Progenitor cell of endocrine pancreas (in vitro differentiated cells): ENCODE measurements at places on chromosomes 12 and 14.

- H3K27ac ChIP-seq: no peak overlapping the region
- peaks cover 73% of the 10 kb centered on the region for H3K27me3 ChIP-seq
- peaks cover 1% of the 10 kb centered on the region for H3K4me1 ChIP-seq
- no peaks in the 10 kb centered on the region for H3K36me3 ChIP-seq
- DNase-seq: no peak
- no peak overlapping the region for H3K4me3 ChIP-seq
Measured at GRCh38 chr14:36820111-36820709, 158.6 kb downstream of the PAX9 start.

GRCh38 chr12:77161944-77162343 lies 96.6 kb upstream of the E2F7 start:
- no peak overlapping the region for H3K27ac ChIP-seq
- no peak for DNase-seq
- no peak overlapping the region for H3K4me3 ChIP-seq
- H3K4me1 ChIP-seq: peaks cover 7% of the 10 kb centered on the region
- no peaks in the 10 kb centered on the region for H3K27me3 ChIP-seq

GRCh38 chr14:101965770-101966722 lies 1.7 kb downstream of the DYNC1H1 start:
- peaks cover 18% of the 10 kb centered on the region for H3K4me1 ChIP-seq
- H3K4me3 ChIP-seq: peak overlapping the region; percentile 87
- DNase-seq: no peak
- peaks cover 3% of the 10 kb centered on the region for H3K36me3 ChIP-seq
- peaks cover 9% of the 10 kb centered on the region for H3K27me3 ChIP-seq

- H3K36me3 ChIP-seq: peaks cover 3% of the 10 kb centered on the region
- peaks cover 42% of the 10 kb centered on the region for H3K4me1 ChIP-seq
- no peak for DNase-seq
- peak overlapping the region; percentile 52 for H3K4me3 ChIP-seq
Measured at GRCh38 chr14:73741386-73741875, 27.2 kb upstream of the PNMA1 start.

GRCh38 chr14:104184911-104185499 lies 46.6 kb downstream of the KIF26A start:
- no peaks in the 10 kb centered on the region for H3K36me3 ChIP-seq
- H3K4me3 ChIP-seq: no peak overlapping the region
- no peak for DNase-seq
- H3K27me3 ChIP-seq: no peaks in the 10 kb centered on the region

GRCh38 chr12:74328623-74329022 lies 209.0 kb upstream of the ATXN7L3B start:
- H3K27ac ChIP-seq: no peak overlapping the region
- H3K36me3 ChIP-seq: no peaks in the 10 kb centered on the region
- no peaks in the 10 kb centered on the region for H3K27me3 ChIP-seq
- H3K4me3 ChIP-seq: no peak overlapping the region
- no peak for DNase-seq
- peaks cover 5% of the 10 kb centered on the region for H3K4me1 ChIP-seq

DNA sequence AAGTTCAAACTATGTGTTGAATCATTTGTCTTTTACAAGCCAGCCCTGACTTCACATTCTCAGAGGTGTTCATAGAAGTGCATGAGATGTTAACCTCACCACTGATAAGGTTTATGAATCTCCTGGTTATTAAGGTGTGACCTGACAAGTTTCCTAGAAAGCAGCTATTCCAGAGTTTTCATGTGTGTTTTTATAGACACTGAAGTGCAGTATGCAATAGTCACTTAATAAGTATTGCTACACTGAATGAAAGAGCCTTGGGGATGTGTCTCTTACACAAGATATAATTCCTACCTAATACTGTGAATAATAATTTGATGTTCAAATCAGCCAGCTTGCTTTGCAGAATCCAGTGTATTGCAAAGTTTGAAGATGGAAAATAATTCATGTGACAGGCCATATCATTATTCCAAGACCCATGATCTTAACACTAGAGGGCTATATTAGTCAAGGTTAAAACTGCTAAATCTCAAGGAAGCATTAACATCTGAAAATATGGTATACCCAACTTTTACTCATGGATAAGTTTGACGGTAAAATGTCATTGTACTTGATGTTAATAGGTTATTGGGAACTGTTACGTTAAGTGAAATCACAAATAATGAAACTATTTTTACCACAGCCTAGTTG lies 13.0 kb downstream of the SLC25A3 start:
- DNase-seq: no peak
- H3K27ac ChIP-seq: no peak overlapping the region
- H3K4me1 ChIP-seq: no peaks in the 10 kb centered on the region
- peaks cover 14% of the 10 kb centered on the region for H3K36me3 ChIP-seq
- no peak overlapping the region for H3K4me3 ChIP-seq

DNA sequence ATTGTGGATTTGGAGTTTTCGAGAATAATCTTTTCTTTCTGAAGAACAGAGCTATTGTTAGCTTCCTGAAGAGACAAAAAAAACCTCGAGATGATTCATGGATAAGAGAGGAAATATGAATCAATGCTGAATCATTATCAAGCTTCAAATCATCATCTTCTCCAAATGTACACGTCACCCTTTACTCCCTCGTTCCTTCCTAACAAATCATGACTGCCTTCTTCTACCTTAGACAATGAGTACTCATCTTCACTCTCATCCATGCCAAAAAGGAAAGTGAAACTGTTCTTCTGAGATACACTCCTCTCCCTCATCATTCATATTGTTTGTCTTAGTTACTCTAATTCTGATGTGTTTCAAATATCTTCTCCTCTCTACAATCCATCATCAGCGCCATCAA lies 1115.8 kb upstream of the ATXN7L3B start:
- H3K27me3 ChIP-seq: no peaks in the 10 kb centered on the region
- no peak overlapping the region for H3K4me3 ChIP-seq
- H3K36me3 ChIP-seq: peaks cover 5% of the 10 kb centered on the region
- H3K27ac ChIP-seq: no peak overlapping the region
- H3K4me1 ChIP-seq: no peaks in the 10 kb centered on the region

DNA sequence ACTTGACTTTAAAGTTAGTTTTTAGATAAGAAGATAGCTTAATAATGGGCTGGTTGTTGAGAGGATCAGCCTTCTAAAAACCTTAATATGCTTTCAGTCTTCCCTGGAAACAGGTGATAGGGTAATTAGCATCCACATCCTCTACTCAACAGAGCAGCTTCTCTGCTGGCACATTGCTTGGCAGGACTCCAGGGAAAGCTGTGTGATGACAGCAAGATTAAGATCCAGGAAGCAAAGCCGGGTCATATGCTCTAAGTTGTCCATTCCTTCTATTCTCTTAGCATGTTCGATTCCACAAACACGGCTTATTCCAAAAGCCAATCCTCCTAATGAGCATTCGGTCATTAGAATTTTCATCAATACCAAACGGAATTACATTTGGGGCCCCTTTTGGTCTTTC lies 87.0 kb downstream of the HMGA2 start:
- DNase-seq: no peak
- H3K27me3 ChIP-seq: no peaks in the 10 kb centered on the region
- no peaks in the 10 kb centered on the region for H3K4me1 ChIP-seq
- no peak overlapping the region for H3K27ac ChIP-seq
- H3K4me3 ChIP-seq: no peak overlapping the region

DNA sequence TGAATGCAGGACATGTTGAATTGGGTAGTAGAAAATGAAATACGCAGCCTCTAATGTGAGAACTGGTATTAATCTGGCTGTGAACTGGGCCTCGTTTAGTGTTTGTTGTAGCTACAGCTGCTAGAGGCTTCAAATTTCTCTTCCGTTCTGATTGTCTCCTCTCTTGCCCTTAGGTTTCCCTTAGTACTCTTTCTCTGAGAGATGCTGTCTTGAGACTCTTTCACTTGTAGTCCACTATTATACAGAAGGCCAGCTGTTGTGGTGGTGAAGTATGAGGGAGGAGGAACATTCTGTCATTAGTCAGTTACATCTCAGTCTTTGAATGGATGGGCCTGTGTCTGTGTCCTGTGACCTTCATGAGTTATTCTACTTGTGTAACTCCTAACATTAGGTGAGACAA lies 322.0 kb downstream of the TMTC2 start:
- no peak overlapping the region for H3K4me3 ChIP-seq
- H3K27ac ChIP-seq: no peak overlapping the region
- peaks cover 6% of the 10 kb centered on the region for H3K4me1 ChIP-seq
- no peaks in the 10 kb centered on the region for H3K27me3 ChIP-seq
- DNase-seq: no peak

- peak overlapping the region; percentile 98 for H3K27ac ChIP-seq
- DNase-seq: no peak
- H3K4me1 ChIP-seq: peaks cover 22% of the 10 kb centered on the region
- peak overlapping the region; percentile 90 for H3K4me3 ChIP-seq
- no peaks in the 10 kb centered on the region for H3K27me3 ChIP-seq
Measured at GRCh38 chr12:53500142-53500775, 824 bp upstream of the TARBP2 start.

- H3K36me3 ChIP-seq: no peaks in the 10 kb centered on the region
- H3K27ac ChIP-seq: no peak overlapping the region
- H3K27me3 ChIP-seq: peaks cover 33% of the 10 kb centered on the region
- no peak overlapping the region for H3K4me3 ChIP-seq
- no peaks in the 10 kb centered on the region for H3K4me1 ChIP-seq
- DNase-seq: no peak
Measured at GRCh38 chr12:131671276-131671675, 39.6 kb upstream of the SFSWAP start.

DNA sequence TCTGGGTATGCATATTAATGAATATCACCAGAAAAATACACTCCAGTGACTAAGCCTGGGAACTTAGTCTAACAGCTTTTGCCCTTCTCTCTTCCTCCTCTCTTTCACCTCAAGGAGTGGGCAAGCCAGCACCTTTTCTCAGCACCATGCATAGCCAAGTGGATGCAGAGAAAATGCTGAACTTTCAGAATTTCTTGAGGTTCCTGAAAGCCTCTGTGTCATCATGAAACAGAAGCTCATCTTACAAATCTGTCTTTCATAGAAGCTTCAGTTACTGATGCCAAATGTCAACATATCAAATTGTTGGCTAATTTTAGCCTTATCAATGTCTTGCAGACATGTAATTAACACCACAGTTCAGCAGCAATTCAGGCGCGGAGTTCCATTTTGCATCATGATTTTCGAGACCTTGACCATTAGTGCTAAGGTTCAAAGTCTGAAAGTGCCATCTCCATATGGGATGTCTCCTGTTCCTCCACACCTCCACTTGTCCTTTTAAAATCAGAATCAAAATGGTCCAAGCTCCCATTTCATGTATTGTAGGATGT lies 51.1 kb upstream of the RPH3A start:
- H3K4me1 ChIP-seq: no peaks in the 10 kb centered on the region
- no peak for DNase-seq
- peaks cover 45% of the 10 kb centered on the region for H3K27me3 ChIP-seq
- H3K36me3 ChIP-seq: no peaks in the 10 kb centered on the region
- H3K27ac ChIP-seq: no peak overlapping the region

DNA sequence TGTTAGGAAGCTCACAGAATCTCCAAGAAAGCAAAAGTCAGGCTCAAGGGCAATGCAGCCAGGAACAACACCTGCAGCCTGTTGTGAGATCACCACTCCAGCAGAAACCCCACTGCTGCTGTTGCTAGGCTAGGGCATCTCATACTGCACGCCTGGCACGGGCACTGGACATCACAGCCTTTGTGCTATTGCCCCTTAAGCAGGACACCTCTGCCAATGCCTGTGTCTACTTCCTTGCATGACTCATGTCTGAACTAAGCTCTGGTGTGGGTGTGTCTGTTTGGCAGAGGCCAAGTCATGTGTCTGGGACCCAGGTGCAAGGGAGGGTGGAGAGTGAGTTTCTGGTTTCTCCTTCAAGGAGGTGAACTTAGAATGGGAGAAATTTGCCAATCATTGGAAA lies 10.0 kb upstream of the DDX47 start:
- peak overlapping the region; percentile 20 for H3K27ac ChIP-seq
- H3K4me1 ChIP-seq: peaks cover 5% of the 10 kb centered on the region
- H3K27me3 ChIP-seq: peaks cover 5% of the 10 kb centered on the region
- no peaks in the 10 kb centered on the region for H3K36me3 ChIP-seq

DNA sequence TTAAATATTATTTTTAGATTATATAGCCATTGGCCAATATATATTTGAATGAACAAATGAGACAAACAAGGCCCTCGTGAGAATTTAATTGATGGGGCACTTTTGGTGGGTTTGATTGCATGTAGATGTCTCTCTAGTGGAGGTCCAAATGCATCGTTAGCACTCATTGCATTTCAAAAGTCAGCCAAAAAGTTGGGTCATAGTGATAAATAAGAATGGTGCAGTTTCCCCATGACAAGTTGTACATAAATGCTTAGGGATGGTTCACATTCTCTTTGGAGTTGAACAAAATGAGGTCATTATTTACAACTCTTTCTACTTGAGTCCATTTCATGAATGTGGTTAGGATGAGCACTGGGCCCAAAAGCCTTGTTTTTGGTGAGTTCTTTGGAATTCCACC lies 1.0 kb downstream of the BEST3 start:
- peaks cover 10% of the 10 kb centered on the region for H3K4me1 ChIP-seq
- no peaks in the 10 kb centered on the region for H3K36me3 ChIP-seq
- DNase-seq: no peak
- H3K4me3 ChIP-seq: no peak overlapping the region
- no peaks in the 10 kb centered on the region for H3K27me3 ChIP-seq
- H3K27ac ChIP-seq: no peak overlapping the region

GRCh38 chr12:27460471-27460978 lies 14.0 kb downstream of the SMCO2 start:
- peaks cover 10% of the 10 kb centered on the region for H3K4me1 ChIP-seq
- H3K27ac ChIP-seq: no peak overlapping the region
- H3K36me3 ChIP-seq: no peaks in the 10 kb centered on the region
- H3K4me3 ChIP-seq: no peak overlapping the region

- DNase-seq: no peak
- peaks cover 13% of the 10 kb centered on the region for H3K4me1 ChIP-seq
- H3K27me3 ChIP-seq: no peaks in the 10 kb centered on the region
- peak overlapping the region; percentile 79 for H3K27ac ChIP-seq
Measured at GRCh38 chr14:67428501-67429031, 16.6 kb upstream of the PLEK2 start.

GRCh38 chr12:22228022-22228875 lies 106.3 kb downstream of the ST8SIA1 start:
- H3K36me3 ChIP-seq: no peaks in the 10 kb centered on the region
- H3K4me1 ChIP-seq: peaks cover 10% of the 10 kb centered on the region
- DNase-seq: no peak

GRCh38 chr14:77838831-77839511 lies 39.1 kb downstream of the ADCK1 start:
- no peak for DNase-seq
- H3K4me1 ChIP-seq: peaks cover 4% of the 10 kb centered on the region
- H3K4me3 ChIP-seq: no peak overlapping the region
- no peaks in the 10 kb centered on the region for H3K27me3 ChIP-seq
- no peak overlapping the region for H3K27ac ChIP-seq

DNA sequence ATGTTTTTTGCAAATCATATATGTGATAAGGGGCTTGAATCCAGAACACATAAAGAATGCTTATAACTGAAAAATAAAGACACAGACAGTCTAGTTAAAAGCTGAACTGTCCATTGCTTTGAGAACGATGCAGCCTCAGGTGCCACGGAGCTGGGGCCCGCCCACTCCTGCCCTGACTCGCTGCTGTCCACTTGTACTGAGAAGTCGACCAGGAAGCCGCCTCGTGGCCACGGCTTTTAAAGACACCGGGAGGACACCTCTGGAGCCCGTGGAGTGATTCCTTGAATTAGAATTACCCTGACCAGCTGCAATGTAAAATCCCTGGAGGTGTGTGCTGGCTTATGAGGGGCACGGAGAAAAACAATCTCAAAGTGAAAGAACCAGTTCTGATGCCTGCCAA lies 23.9 kb upstream of the TEX22 start:
- H3K4me3 ChIP-seq: no peak overlapping the region
- peaks cover 4% of the 10 kb centered on the region for H3K4me1 ChIP-seq
- peaks cover 16% of the 10 kb centered on the region for H3K36me3 ChIP-seq
- no peak for DNase-seq
- no peaks in the 10 kb centered on the region for H3K27me3 ChIP-seq
